ENCODE measurements at places on chromosomes 3 and 15.
A peak's percentile ranks its signal among the peaks of the same experiment; 100 is the strongest.

DNA sequence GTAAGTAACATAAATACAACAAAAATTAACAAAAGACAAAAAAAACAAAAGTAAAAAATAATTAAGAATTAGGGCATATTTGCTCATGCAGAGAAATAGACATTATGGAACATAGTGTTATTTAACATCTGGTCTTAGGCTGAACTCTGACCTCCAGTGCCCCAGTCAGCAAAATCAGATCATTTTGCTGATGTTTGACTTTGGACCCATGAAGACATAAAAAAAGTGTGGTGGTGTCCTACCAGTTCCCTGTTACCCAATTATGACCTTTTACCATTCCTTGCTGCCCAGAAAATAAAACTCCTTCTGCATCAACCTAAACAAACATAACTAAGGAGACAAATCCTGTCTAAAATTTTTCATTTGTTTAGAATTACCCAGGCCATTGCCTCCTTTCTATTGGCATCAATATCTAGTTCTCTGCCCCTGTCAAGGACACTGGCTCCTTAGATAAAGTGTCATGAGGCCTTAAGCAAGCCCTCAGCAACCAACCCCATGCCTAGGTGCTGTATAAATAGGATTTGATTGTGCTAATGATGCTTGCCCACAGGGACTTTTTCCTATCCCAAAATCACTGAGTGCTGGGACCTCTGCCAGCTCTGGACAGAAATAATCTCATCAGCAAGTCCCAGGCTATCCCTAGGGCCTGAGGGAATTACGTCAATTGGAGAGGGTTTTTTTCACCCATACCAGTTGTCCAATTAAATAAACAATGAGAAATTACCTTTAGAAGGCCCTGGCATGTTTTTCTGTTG lies 334.5 kb upstream of the UMPS start:
- no peak for DNase-seq

DNA sequence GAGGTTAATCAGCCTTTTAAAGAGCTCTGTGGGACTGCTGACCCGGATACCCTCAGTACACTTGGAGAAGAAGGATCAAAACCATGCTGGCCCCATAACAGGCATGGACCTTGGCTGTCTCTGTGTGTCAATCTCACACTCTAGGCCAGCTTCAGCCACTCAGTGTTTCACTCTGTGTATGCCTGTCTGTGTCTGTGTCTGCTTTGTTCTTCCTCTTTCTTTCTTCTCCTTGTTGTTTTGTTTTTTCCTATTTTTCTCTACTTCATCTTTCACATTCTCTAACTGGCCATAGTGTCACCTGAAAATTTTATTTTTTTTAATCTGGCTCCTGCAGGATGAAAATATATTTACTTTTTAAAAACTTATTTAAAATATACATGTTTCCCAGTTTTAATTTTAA lies 51.1 kb downstream of the SERP1 start:
- DNase-seq: no peak

DNA sequence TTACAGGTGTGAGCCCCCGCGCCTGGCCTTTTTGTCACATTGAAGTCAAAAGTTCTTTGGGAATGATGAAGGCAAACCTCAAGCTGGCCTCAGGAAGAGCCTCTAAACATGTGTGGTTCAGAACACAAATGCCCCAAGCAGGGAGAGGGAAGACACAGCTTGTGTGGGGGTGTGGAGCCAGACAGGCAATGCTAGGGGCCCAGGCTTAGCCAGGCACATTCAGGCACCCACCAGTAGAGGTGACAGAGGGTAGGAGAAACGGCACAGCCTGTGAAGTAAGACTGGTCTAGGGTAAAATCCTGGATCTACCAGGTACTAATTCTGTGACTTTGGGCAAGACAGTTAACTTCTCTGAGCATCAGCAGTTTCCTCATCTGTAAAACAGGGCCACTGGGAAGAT lies 3.5 kb downstream of the HDC start:
- DNase-seq: no peak

DNA sequence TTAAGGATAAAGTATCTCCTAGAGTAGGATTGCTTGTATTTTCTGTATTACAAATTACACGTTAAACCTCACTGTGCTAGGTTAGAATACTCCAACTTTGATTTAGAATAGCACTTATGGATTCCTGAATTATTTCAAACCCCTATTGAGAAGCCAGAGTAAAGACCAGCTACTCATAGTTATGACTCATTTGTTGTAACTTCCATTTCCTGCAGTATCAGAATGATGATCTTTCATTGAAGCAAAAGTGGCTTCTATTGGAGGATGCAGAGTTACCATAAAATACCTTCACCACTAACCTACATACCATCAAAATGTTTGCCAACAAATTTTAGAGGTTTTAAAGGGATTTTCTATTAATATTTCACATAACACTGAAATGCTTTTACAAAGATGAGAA lies 1322.7 kb upstream of the ALCAM start:
- DNase-seq: peak; percentile 65

DNA sequence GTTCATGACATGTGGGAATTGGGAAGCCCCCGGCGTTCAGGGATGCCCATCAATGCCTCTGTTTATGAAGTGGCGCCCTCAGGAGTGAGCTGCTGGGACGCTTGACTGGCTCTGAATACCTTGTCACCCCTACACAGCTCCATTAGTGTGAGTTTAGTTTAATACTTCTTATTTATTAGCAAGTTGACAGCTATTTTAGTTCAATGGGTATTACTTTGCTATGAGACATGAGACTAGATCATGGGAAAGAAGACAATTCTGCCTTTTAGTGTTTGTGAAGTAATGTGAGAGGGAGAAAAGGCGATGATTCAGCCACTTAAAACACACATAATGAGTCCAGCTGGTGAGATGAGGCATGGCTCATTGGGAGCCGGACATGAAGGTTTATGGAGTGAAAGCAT lies 678.5 kb downstream of the NR2F2 start:
- peak; percentile 73 for DNase-seq

- no peak for DNase-seq
Measured at GRCh38 chr15:99306694-99307338, 55.5 kb downstream of the LRRC28 start.

DNA sequence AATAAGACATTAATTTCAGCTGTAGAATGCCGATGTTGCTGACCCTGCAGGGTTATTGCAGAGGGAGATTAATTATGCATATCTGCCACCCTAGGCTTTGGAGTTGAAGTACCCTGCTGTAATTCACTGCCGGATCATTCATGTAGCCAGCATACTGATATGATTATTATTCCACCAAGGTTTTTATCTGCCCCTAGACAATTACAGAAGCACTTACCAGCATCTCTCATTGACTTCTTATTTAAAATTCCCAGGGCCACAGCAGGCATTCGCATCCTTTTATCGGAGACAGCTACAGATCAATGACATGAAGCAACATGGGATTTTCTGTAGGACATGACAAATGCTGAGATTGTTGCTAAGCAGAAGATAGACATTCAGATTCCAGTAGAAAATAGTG lies 31.3 kb downstream of the IL1RAP start:
- DNase-seq: no peak

GRCh38 chr3:45771166-45771775 lies 25.1 kb downstream of the SLC6A20 start:
- no peak for DNase-seq

DNA sequence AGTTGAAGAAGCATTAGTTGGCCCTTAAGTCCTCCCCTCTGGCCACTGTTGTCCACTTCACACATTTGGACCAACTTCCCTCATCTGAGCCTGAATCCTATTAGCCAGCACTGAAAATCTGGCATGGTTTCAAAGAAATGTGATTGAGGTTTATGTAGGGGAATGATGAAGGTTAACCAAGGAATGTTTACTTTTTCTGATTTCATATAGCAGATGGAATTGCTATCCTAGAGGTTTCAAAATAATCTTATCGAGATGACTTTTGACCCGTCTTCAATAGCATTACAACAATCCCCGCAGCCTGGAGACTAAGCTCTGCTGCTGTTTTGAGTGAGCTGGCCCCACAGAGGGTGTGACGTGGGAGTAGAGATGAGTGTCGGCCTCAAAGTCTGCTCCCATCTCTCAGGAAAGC lies 200.8 kb upstream of the IL12A start:
- peak; percentile 48 for DNase-seq

GRCh38 chr3:101068876-101069606 lies 75.8 kb upstream of the ABI3BP start:
- DNase-seq: no peak

DNA sequence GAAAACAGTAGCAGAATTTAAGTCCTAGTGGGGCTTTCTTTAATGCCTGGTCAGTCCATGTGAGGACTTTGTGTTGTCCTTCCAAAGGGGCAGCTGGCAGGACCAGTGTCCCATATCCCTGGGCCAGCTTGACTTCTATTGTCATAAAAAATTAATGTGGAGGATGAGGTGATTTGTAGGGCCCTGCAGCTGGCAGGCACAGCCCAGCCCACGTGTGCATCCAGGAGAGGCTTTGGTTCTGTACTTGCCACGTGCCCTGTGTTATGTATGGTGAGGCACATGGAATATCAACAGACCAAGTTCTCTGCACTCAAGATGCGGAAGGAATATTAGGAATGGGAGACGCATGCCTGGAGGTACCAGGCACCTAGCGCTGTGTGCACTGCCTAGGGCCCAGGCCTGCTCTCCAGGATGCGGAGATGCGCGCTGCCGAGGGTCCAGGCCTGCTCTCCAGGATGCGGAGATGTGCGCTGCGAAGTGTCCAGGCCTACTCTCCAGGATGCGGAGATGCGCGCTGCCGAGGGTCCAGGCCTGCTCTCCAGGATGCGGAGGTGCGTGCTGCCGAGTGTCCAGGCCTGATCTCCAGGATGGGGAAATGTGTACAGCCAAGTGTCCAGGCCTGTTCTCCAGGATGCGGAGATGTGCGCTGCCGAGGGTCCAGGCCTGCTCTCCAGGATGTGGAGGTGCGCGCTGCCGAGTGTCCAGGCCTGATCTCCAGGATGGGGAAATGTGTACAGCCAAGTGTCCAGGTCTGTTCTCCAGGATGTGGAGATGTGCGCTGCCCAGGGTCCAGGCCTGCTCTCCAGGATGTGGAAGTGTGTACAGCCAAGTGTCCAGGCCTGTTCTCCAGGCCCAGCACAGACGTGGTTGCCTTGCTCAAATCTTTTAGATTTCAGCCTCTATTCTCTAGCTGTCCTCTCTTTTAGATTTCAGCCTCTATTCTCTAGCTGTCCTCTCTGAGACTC lies 183.3 kb upstream of the ROPN1 start:
- no peak for DNase-seq

DNA sequence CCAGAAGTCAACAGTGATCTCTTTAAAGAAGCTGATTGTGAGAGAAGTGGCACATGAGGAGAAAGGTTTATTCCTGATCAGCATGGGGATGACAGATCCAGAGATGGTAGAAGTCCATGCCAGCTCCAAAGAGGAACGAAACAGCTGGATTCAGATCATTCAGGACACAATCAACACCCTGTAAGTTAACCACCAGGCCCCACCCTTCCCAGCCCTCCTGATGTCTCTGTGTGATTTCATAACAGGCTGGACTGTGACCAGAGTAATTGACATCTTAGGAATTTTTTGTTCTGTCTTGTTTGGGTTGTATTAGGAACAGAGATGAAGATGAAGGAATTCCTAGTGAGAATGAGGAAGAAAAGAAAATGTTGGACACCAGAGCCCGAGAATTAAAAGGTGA lies 67.7 kb downstream of the KLHL25 start:
- DNase-seq: no peak

DNA sequence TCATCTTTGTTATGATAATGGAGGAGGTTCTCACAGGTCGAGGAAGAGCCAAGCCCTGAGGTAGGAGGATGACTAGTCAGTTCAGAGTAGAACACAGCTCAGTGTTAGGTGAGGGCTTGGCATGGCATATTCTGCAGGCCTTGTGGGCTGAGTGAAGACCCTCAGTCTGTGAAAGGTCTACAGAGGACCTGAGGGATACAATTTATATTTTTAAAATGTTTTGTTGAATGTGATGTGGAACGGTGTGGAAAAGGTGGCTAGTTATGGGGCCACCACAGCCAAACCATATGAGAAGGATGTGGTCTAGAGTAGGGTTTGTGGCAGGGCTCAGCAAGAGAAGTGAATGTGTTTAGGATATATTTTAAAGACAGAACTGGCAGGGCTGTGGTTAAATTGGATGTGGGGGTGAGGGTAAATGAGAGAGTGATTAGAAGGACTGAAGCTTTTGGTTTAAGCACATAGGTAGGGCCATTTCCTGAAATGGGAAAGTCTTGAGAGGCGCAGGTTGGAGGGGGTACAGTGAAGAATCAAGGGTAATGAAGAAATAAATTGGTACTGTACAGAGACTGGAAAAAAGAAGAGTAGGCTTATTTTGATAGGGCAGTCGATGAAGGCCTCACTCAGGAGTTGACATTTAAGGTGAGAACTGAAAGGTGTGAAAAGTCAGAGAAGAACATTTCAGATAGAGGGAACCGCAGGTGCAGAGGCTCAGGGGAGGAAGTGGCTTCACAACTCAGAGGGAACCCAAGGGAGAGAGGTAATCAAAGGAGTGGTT lies 60.5 kb downstream of the SPTSSB start:
- DNase-seq: no peak

- peak; percentile 10 for DNase-seq
Measured at GRCh38 chr3:21894459-21895340, 143.7 kb upstream of the ZNF385D start.

- DNase-seq: no peak
Measured at GRCh38 chr3:171748064-171748924, 62.0 kb downstream of the PLD1 start.

- no peak for DNase-seq
Measured at GRCh38 chr3:70815817-70816216, 503.4 kb upstream of the MDFIC2 start.

- DNase-seq: no peak
Measured at GRCh38 chr3:169939320-169939719, 27.3 kb upstream of the SEC62 start.

DNA sequence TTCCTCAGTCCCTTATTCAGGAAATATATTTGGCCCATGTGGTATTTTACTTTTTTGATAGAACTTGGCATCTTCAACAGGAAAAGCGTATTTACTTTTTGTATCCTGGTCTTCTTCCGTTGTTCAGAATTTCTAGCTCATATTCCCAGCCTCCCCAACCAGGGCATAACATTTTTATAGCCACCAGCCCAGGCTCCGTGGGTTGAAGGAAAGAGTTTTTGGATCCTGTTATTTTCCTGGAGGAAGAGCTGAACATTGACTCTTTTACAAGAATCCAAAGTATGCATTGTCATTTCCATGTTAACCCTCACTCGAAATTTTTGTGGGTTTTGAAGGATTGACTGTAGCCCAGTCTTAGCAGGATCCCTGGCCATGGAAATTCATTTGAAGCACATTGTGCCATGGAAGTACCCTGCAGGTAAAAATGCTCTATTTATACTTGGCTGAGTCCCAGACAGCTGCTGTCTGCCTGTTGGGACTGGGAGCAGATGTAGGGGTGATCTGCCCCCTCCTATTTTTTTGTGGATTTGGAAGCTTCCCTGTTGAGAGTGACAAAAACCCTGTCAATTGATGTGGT lies 98.8 kb downstream of the AKAP13 start:
- DNase-seq: peak; percentile 75
